ENCODE measurements at places on chromosomes 7 and 10. TPM values are rescaled to one million over a fixed set of nuclear protein-coding genes. Genes with fewer than 3 reads are reported as not detected.

- H3K4me3 ChIP-seq, result no peak overlapping the region
- H3K36me3 ChIP-seq, result no peaks in the 10 kb centered on the region
- H3K27ac ChIP-seq, result no peak overlapping the region
- no peaks in the 10 kb centered on the region for H3K4me1 ChIP-seq
- peaks cover 9% of the 10 kb centered on the region for H3K27me3 ChIP-seq
Measured at GRCh38 chr10:131427281-131427680, 115.8 kb upstream of the TCERG1L start.

DNA sequence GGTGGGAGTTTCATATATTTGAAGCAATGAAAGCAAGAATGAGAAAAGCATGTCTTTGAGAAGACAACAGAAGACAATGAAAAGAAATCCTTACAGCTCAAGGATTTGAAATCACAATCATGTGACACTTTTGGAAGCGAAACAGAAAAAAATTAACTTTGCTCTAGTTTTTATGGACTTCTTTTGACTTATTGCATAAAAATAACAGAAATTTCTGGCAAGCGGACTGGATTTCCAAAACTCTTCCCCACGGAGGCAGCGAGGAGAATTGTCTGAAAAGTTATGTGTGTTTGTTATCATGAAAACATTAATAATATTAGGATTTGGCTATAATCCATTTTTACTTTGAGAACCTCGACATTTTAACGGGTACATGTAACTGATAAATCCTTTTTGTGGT, 223.3 kb downstream of the LRMDA start:
- H3K4me1 ChIP-seq, result peaks cover 3% of the 10 kb centered on the region
- no peak for DNase-seq
- H3K4me3 ChIP-seq, result no peak overlapping the region
- H3K27me3 ChIP-seq, result peaks cover 9% of the 10 kb centered on the region

Gene POM121L12
- total RNA-seq, result not detected

Gene MICALL2
- total RNA-seq, result 11.9 TPM

Gene MYO3A
- 0.32 TPM for total RNA-seq

Data from psoas muscle (tissue), 8 donors.